ENCODE measurements at places on chromosomes 1 and 21.

- no peak for DNase-seq
These were observed 5.5 kb downstream of the RHOU start for GRCh38 chr1:228740543-228741317.

DNA sequence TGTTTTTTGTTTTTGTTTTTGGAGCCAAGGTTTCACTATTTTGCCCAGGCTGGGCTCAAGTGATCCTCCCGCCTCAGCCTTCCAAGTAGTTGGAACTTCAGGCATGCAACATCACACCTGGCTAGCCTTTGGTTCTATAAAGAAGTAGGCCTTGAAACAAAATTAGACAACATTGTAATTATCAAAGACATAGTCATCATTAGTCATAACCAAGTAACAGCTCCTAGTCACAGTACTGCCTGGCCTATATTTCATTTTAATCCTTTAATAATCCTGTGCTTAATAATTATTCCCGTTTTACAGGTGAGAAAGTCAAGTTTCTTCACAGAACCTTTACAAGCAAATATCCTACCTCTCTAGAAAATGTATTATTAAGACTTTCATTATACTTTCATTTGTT lies 52.3 kb upstream of the TBX15 start:
- DNase-seq: no peak

DNA sequence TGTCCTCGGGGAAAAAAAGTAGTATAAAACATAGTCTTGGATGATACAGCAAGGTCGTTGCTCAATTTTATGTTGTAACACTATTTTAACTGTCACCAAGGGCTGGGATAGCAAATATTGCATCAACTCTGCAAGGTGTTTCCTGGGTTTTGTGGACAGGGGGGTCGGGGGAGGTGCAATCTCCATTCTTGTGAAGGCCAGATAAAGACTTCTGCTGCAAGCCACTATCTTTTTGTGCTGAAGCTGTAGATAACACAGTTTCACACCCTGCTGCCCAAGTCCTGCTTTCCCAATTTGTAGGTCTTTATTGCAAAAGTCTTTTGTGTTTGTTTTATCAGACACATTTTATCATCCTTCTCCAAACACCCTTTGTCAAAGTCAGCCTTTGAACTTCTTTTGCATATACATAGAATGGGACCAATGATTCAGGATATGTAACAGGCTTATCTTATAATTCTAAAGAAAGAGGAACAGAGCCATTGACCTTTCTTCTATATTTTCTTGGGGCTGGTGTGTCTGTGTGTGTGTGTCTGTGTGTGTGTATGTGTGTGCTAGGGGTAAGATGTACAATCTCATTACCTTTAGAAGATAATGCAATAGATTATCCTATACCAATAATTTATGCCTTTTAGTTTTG lies 140.6 kb downstream of the RUNX1 start:
- no peak for DNase-seq

- DNase-seq: no peak
These were observed 6.1 kb upstream of the SARS1 start for GRCh38 chr1:109207467-109208103.

GRCh38 chr1:229857585-229857984 lies 209.5 kb upstream of the GALNT2 start:
- no peak for DNase-seq

GRCh38 chr1:212529211-212529741 lies 79.3 kb upstream of the ATF3 start:
- DNase-seq: no peak

GRCh38 chr1:156926175-156926574 lies 5.7 kb downstream of the LRRC71 start:
- DNase-seq: no peak

DNA sequence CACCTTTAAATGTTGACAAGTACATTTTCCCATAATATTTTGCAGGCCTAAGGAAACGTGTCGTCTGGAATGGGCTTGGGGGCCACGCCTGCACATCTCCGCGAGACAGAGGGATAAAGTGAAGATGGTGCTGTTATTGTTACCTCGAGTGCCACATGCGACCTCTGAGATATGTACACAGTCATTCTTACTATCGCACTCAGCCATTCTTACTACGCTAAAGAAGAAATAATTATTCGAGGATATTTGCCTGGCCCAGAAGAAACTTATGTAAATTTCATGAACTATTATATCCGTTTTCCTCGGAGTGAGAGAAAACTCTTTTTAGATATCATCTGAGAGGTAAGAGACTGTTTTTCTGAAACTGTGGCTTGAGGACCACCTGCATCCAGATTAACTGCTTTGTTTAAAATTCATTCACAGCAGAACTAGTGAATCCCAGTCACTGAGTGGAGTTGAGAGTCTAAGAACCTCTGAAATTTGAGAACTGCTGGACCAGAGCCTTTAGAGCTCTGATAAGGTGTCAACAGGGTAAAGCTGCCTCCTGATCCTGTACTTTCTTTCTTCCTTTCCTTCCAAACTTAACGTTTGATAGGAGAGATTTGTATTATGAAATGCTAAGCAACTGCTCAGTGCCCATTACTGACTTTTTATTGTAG lies 811 bp downstream of the EXO1 start:
- no peak for DNase-seq

GRCh38 chr1:22831729-22832413 lies 121.2 kb downstream of the EPHB2 start:
- no peak for DNase-seq

DNA sequence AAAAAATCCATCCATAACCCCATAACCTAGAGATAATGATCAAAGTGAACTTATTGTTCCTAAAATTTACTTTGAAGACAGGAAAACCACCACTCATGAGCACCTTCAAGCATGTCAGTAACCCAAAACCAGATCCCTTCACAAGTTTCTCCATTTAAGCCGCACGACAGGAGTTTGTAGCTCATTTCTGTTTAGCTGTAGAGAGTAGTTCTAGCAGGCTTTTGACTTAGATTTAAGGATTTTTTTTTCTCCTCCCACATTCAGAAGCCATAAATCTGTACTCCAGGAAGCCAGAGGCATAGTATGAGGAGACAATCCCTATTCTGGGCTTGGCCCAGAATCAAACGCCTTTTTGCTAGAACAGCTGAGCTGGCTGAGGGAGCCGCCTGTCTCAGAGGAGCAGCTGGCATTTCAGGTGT lies 25.6 kb downstream of the TOMM20 start:
- no peak for DNase-seq

Measured in NCI-H1930 (cell line).